ENCODE measurements at places on chromosomes 6 and 20. TPM values are rescaled to one million over a fixed set of nuclear protein-coding genes. Genes with fewer than 3 reads are reported as not detected.

- no peak for DNase-seq
Measured at GRCh38 chr20:46063151-46063550, 26.6 kb downstream of the NCOA5 start.

DNA sequence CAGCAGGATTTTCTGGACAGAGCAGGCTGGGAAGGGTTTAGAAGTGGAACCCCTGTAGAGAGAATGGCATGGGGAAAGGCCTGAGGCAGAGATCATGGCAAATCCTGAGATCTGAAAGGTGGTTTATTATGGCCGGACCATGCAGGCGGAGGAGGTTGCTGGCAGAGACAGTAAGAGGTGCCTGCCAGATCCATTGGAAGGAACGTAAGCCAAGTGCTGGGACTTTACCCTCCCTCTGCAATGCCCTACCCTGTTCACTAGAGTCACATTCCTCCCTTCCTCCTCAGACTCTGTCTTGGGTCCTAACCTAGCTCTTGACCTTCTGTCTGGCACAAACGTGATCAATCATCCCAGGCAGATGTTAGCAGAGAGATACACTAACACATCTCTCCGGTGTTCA lies 66.4 kb upstream of the SLC22A23 start:
- no peak for DNase-seq

DNA sequence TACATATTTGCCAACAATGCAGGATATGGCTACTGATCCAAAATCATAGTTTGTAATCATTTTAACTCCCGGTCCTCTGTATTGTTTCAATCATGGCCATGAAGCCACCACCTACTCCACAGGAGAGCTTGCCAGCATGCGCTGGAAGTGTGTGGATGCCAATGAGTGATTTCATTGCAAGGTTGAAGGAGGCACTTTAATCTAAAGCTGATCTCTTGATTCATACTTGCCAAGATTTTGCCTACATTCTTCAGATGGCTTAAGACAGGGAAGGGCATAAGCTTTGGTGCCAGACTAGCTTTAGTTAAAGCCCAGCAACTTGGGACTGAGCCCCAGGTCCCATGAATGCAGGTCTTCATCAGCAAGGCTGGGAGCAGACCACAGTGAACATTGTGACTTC lies 58.8 kb downstream of the TPD52L1 start:
- DNase-seq, result no peak

DNA sequence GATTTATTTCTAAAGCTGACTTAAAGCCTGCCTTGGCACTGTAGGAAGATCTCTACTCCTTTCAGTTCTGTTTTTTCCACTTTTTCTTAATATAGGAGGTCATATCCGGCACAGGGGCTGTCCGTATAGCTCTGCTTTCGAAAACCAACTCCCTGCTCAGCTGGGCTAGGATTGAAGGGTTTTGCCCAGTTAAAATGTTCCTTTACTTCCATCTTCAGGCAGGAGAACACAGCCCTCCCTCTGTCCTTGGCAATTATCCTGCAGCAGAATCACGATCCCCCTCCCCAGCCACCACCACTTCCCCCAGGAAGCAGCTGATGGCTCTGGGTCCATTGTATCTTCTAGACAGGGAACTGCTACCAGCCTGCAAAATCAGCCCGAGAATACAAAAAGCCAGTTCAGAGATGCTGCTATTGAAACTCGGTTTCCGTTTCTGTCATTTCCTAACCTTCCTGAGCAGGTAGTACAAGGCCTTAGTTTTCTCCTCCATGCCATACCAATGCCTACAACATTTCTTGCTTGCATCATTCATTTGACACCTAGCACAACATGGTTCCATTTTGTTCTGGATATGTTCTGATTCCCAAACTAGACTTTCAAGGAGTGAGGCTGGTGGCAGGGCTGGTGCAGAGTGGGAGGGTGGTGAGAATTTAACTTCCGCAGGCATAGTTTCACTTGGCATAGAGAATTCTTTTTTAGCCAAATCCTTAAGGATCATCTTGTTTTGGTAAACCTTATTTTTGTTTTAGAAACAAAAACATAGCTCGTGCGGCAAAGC lies 53.9 kb downstream of the FAM50B start:
- no peak for DNase-seq

DNA sequence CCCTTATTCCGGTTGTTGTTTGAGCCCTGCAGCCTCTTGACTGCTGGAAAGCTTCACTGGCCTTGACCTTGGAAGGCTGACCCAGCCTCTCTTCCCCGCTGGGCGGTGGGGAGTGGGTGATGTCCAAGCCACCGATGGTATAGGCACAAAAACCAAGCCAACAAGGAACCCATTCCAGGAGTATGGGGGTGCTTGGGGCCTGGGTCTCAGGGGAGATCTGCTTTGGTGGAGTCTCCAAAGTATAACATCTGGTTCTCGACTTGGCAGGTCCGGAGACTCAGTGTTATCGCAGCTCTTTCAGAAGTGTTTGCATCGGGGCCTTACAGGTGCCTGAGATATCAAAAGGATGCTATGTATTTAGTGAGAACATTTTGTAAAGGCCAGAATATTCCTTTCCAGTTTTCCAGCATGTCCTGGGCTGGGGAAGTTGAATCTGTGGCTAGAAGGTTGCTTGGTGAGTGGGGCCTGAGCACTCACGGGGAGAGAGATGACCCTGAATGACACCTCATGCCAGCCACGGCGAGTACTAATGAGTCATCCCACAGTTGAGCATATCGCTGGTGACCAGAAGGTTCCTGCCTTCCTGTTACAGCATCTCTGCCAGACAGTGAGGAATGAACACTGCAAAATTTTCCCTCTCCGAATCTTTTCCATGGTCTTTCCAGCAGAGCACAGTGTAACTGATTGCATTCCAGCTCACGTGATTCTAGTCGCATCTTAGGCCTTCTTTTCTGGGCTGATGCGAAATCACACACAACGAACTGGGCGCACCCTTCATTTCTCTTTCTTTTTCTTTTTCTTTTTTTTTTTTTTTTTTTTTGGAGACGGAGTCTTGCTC lies 133.9 kb downstream of the ZDHHC14 start:
- DNase-seq, result no peak

GRCh38 chr6:47853766-47854165 lies 71.9 kb downstream of the OPN5 start:
- DNase-seq, result no peak

DNA sequence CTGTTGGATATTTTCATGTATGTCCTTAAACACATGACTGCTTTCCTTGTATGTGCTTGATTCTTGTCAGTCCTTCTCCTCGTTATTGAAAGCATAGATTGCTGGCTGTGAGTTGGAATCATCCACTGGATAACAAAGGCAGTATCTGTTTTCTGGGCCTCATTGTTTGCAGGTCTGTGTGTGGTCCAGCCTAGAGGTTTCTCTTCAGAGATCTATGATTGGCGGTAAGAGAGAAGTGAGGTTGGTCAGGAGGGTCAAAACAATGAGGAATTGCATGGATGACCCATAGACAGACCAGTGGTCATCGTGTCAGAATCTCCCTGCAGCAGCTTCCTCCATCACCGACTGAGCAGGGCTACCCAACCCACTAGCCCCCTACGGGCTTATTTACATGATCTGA lies 915.0 kb downstream of the KIF16B start:
- no peak for DNase-seq

- no peak for DNase-seq
Measured at GRCh38 chr6:100613656-100614055, 148.9 kb upstream of the SIM1 start.

- DNase-seq, result no peak
Measured at GRCh38 chr6:169269180-169270076, 15.8 kb upstream of the THBS2 start.

GRCh38 chr6:43771858-43772680 lies 2.1 kb downstream of the VEGFA start:
- peak; percentile 9 for DNase-seq

The PHACTR1 gene
- 30.7 TPM for total RNA-seq

The OPN5 gene
- total RNA-seq, result 0.10 TPM

All from spinal cord (tissue), 10 donors.